ENCODE measurements at places on chromosomes 11 and 22.

DNA sequence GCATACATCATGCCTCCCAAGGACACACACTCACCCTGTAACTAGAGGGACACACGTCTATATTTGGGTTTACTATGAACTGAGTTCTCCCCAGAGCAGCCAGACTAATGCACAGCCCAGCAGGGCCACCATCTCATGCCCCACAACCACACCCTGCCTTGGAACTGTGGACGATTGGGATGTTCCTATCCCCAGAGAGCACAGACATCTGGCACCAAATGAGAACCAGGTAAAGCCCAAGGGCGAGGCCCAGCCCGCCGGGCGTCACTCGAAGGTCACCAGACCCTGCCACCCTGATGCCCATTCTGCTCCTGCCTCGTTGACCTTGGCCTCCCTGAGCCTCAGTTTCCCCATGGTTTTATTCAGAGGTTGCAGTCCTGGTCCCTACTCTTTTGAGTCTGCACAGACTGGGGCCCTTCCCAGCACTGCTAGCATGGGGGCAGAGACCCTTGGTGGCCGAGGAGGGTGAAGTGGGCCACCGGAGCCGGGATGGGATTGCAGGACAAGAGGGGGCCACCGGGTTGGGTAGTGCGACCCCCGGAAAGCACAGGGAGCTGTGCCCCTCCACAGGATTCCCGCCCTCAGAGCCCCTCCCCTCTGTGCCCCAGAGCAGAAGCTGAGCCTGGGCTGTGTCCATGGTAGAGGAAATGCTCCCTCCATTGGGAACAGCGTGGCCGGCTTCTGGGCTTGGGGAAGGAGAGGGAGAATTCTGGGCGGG lies 56.8 kb downstream of the IGLL5 start:
- DNase-seq = peak; percentile 0

DNA sequence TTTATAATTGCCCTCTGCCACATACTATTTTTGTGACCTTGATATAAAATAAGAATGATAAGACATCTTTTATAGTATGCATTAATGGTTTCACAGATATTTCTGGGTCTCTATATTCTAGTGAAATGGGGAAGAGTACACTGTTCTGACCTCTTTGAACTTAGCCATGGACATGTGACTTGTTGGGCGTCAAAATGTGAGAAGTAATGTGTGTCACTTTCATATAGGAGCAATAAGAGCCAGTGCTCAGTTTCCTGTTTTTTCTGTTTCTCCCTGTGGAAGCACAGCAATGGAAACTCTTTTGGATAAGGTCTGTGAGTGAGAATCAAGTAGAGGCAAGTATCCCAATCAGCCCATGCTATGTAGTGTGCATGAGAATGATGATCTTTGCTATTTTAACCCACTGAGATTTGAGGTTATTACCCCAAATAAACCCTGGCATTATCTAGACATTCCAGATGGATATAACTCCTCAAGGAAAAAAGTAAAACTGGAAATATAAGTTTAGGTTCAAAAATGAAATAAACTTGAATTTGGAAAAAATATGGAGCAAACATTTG lies 60.7 kb downstream of the RAB38 start:
- no peak for DNase-seq

GRCh38 chr11:96875712-96876111 lies 485.9 kb downstream of the JRKL start:
- no peak for DNase-seq

DNA sequence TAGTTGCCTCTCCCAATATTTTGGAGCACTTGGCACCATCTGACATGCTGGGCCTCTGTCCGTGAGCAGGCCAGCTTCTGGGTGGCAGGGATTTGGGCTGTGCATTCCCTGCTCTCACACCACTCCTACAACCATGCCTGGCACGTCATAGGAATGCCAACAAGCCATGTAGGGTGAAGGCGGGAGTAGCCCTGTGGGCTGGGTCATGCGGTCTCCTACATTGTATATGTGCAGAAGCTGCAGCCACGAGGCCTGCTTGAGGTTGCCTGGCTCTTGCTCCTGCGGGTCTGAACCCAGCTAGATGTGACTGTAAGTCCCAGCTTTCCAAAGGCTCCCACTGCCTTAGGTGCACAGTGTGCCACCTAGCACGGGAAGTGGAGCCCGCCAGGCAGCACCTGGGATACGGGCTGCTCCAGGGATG lies 14.5 kb downstream of the MYEOV start:
- DNase-seq = no peak

- DNase-seq = peak; percentile 15
Observed at GRCh38 chr11:67022961-67023956, at the start of gene SYT12. TSS of gene SYT12 (plus strand) at chr11:67023134. CDS start at chr11:67030145, 7,011 bp downstream.

- no peak for DNase-seq
Observed at GRCh38 chr22:17871726-17872458, 97.6 kb upstream of the BID start.

GRCh38 chr11:110928391-110928790 lies 216.2 kb upstream of the ARHGAP20 start:
- no peak for DNase-seq

DNA sequence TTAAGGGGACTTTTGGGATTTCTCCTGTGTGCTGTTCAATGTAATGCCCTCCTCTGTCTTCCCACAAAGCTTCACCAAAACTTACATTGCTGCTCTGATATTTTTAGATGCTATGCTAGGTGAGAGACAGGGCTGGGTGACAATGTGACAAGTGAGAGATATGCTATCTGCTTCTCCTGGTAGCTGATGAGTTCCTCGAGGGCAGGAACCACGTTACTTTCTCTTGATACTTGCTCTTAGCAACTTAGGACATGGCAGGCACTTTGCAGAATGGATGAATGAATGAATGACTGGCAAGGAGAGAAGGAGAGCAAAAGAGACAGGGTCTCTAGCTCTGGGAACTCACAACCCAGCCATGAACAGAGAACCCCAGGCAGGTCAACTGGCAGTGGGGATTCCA lies 115.4 kb downstream of the C11orf58 start:
- no peak for DNase-seq

DNA sequence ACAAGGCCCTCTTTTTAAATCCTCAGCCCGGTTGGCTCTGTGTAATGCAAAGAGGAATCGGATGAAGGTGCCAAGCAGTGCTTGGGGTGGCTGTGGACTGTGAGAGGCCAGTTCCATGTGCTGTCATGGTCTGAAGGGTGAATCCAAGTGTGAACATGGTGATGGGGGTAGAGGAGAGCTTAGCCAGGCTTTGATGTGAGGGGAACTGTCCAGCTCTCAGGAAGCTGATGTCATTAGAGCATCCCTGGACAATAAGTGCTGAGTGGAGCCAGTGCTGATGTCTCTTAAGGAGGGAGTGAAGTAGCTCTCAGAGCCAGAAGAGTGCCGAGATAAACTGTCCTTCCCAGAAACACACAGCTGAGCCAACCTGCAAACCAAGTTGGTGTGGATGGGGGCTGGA lies 53.6 kb downstream of the NAV2 start:
- DNase-seq = no peak

DNA sequence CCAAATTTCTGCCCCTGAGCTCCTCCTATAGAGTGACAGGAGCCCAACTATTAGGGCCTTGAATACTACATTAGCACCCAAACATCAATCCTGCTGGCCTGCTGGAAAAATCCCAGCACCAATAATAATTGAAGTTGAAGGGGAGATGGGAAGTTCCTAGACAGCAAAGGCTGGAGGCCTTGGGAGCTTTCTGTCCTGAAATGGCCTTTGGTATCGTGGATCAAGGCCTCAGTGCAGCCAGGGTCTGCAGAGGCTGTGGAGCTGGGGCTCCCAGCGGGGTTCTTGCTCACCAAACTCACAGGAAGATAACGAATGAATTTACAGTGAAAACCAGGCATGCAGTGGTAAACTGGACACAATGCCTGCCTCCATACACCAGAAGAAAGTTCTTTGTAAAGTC lies 9.2 kb upstream of the MICALL1 start:
- no peak for DNase-seq

DNA sequence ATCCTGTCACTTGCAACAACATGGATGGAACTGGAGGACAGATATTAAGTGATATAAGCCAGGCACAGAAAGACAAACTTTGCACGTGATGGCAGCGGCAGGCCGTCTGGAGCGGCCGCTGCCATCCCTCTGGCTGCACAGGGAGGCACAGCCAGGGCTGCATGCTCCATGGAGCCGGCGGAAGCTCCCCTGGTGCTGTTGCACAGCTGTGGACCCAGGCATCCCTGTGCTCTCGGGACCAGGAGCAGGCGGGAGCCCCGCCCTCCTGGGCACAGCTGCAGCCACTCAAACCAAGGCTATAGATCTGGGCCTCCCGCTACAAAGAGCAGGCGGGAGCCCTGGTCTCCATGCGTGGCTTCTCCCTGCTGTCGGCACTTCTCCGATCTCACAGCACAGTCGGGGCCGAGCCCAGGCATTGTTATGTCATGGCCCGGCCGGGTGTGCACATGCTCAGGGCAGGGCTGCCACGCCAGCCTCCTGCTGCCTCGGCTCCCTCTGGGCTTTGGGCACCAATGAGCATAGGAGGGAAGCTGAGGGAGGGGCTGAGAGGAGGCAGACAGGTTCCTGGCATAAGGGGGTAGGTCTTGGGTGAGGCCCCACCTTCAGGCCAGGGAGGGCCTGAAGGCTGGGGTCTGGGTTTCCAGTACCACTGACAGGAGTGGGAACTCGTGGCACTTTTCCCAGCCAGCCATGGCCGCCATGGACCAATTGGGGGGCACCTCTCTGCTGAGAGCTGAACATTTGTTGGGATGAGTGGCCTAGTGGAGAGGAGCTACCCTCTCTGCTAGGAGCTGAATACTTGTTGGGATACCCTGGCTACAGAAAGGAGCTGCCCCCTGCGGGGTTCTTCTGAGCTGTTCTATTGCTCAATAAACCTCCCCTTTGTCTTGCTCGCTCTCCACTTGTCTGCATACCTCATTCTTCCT lies 16.7 kb downstream of the RRP8 start:
- DNase-seq = no peak

- DNase-seq = no peak
Observed at GRCh38 chr11:44770401-44770800, 43.6 kb downstream of the TSPAN18 start.

DNA sequence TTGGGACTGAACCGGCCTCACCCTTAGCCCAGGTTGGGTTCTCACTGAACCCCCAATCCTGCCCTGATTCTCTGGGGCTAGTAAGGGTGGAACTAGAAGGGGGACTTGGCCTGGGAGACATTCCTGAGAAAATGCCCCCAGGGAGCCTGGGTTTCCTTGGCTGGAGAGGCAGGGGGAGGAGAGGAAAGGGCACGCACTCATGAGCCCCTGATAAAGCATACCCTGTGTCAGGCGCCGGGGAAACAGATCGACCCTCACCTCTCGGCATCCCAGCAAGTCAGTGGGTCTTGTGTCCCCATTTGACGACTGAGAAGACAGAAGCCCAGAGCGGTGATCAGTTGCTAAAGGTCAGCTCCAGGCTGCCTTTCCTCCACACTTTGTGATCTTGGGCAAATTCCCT lies 47.7 kb upstream of the RTL6 start:
- no peak for DNase-seq

DNA sequence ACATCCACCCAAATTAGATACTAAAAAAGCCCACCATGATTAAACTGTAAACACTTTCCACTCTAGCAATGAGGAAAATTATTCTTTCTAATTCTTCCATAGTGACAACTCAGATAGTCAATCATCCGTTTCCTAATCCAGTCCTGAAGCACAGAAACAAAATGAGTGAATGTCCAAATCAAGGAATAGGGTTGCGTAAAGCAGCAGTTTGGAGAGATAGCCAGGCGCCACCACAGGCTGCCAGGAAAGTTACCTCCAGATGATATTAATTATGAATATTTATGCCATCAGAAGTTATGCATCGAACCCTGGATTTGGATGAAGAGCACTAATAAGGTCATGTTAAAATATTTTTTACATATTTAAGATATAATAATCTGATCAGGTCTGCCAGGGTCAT lies 63.2 kb downstream of the ETS1 start:
- no peak for DNase-seq

- DNase-seq = peak; percentile 5
Observed at GRCh38 chr11:107898270-107898669, 30.0 kb upstream of the RAB39A start.

GRCh38 chr11:83158965-83159901 lies 2.3 kb downstream of the PCF11 start:
- DNase-seq = no peak

DNA sequence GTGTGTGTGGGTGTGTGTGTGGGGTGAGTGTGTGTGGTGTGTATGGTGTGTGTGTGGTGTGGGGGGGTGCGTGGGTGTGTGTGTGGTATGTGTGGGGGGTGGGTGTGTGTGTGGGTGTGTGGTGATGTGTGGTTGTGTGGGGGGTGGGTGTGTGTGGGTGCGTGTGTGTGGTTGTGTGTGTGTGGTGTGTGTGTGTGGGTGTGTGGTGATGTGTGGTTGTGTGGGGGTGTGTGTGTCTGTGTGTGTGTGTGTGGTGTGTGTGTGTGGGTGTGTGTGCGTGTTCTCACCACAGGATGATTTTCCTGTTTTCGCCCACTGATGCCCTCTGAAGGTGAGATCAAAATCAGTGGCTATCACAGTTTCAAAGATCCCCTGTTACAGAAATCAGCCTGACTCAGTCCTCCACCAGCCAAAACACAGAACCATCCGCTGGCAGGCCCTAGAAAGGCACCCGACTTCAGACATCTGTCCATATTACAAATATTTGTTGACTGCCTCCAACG lies 24.7 kb downstream of the CPT1A start:
- peak; percentile 18 for DNase-seq

- DNase-seq = no peak
Observed at GRCh38 chr11:32068134-32068870, 22.6 kb upstream of the RCN1 start.

DNA sequence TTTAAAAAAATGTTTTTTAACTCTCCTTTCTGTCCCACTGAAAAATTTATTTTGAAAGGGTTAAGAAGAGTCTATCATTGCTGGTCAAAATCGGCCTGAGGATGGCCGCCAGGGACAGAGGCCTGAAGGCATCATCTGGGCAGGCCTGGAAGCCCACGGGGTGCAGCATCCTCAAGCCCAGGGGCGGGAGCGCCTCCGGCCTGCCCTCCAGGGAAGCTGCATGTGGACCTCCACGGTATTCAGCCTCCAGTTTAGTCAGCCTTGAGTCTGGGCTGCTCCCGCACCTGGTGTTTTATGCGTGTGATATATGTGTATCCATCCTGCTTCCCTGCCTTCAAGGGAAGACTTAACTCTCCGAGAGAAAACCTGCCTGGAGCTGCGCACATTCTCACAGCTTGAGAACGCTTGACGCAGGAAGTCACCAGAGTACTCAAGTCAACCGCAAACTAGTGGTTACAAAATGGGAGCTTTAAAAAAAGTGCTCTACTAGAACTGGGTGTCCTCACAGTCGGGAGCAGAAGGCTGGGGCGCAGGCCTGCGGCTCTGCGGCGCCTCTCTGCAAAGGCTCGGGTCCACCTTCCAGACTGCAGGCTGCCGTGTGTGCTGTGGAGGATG lies 13.6 kb upstream of the BID start:
- DNase-seq = no peak

Measured in stimulated activated CD4-positive, alpha-beta T cell treated with anti-CD3 and anti-CD28 coated beads, Interleukin-4, amount 100 ng/mL, for 24 hours (primary cell).